Activated CD8-positive, alpha-beta memory T cell treated with anti-CD3 and anti-CD28 coated beads, Interleukin-2, amount 10 ng/mL, durations not matched to agents 7 days and 5 days (primary cell): ENCODE measurements at places on chromosomes 12 and 14. TPM values are rescaled to one million over a fixed set of nuclear protein-coding genes. Genes with fewer than 3 reads are reported as not detected.

DNA sequence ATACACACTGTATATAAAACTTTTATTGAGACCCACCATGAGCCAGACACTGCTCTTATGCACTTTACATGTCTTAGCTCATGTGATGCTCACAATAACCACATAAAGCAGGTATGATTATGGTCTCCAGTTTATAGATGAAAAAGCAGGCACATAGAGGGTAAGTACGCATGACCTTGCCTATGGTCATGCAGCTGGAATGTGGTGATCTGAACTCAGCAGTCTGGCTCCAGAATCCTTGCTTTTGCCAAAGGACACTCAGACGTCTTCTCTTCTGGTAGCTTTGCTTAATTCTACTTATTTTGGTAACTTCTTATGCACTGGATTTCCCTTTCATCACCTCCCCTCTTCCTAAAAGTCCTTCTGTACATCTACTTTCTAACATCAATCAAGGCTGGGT lies 103.3 kb upstream of the CRY1 start:
- H3K4me1 ChIP-seq: peaks cover 2% of the 10 kb centered on the region
- H3K36me3 ChIP-seq: no peaks in the 10 kb centered on the region
- H3K4me3 ChIP-seq: no peak overlapping the region
- H3K27me3 ChIP-seq: peaks cover 26% of the 10 kb centered on the region
- DNase-seq: no peak

DNA sequence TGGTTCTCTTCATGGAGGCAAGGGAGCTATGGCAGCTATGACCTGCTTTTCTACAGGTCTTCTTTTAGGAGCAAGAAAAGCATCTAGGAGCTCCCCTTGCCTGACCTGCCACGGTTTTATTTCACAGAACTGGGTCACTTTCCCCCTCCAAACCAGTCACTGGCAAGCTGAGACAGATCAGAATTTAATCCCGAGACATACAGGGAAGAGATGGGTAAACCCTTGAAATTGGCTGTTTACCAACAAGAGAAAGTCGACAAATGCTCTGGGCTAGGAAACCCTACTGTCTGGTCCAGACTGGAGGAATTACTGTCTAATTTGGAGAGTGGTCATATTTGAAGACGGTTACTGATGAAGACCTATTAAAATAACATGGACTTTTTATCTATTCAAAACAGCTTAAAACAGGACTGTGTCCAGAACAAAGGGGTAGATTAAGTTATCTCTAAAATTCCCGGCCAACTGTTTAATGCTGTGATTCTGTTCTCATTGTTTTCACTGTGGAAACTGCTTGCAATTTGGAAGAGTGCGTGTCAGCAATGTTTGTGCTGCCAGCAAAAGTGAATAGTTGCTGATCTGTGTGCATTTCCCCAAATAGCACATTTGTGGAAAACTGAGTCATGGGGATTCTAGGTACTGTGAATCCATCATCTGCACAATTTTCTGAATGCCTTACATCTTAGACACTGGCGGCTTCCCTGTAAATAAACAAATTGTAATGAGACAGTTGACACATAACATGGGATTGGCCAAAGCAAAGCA lies 73.4 kb upstream of the EEA1 start:
- H3K27ac ChIP-seq: no peak overlapping the region
- H3K36me3 ChIP-seq: no peaks in the 10 kb centered on the region
- DNase-seq: no peak
- peaks cover 1% of the 10 kb centered on the region for H3K4me1 ChIP-seq

DNA sequence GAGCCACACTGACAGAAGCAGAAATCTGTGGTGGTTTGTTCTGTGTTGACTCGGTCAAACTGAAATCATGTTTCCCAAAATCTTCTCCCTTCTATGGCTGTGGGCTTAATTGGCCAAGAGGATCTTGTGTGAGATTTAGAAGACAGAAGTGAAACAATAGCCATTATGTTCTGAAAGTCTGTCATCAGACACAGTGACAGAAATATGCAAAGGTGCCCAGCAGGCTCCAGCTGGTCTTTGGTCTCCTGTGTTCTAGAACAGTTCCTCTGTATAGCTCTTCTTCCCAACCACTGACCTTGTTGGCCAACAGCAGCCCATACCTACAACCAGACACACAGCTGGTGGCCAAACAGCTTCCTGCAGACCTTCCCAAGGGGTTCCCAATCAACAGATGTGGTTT lies 25.0 kb upstream of the COCH start:
- DNase-seq: no peak
- H3K27me3 ChIP-seq: peaks cover 50% of the 10 kb centered on the region
- H3K27ac ChIP-seq: no peak overlapping the region
- H3K4me3 ChIP-seq: no peak overlapping the region

PNN gene
- total RNA-seq: 133 TPM

DNA sequence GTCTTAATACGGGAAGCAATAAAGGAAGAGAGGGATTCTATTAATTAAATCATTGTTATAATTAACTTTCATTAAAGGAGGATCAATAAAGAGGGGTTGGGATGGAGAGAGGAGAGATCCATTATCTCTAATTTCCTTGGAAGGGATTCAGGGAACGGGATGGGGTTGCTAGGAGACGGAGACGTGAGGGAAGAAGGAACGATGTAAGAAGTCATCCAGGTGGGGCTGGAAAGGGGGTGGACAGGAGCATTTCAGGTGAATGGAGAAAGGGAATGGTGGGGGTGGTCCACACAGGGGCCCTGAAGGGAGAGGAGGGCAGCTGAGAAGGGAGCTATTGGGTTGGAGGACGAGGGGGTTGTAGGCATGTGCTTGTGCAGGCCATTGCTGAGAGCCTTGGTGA lies 17.2 kb downstream of the CALCOCO1 start:
- H3K4me3 ChIP-seq: no peak overlapping the region
- peaks cover 29% of the 10 kb centered on the region for H3K27me3 ChIP-seq
- no peaks in the 10 kb centered on the region for H3K4me1 ChIP-seq
- H3K36me3 ChIP-seq: no peaks in the 10 kb centered on the region
- no peak overlapping the region for H3K27ac ChIP-seq
- no peak for DNase-seq

GRCh38 chr12:67873355-67873754 lies 115.9 kb upstream of the IFNG-AS1 start:
- no peak overlapping the region for H3K4me3 ChIP-seq
- H3K27me3 ChIP-seq: no peaks in the 10 kb centered on the region
- H3K27ac ChIP-seq: no peak overlapping the region

DNA sequence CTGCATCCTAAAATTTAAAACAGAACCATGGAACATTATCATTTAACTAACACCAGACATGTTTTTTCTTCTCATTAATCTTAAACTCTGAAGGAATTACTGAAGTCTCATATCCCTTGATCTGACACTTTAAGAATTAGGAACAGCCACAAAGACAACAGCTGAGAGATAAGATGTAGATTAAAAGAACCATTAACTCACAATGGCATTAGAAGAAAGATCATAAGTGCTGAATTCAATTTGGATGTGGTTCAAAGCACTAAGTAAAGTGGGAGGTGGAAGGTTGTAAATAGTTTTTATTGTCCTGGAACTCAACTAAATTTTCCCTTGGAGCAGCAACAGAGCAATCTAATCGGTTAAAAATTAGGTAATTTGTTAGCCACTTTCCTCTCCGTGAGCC lies 199.0 kb upstream of the ATP2B1 start:
- H3K4me1 ChIP-seq: no peaks in the 10 kb centered on the region
- no peaks in the 10 kb centered on the region for H3K27me3 ChIP-seq
- H3K36me3 ChIP-seq: no peaks in the 10 kb centered on the region
- H3K27ac ChIP-seq: no peak overlapping the region
- H3K4me3 ChIP-seq: no peak overlapping the region

TOMM20L gene
- total RNA-seq: not detected

DNA sequence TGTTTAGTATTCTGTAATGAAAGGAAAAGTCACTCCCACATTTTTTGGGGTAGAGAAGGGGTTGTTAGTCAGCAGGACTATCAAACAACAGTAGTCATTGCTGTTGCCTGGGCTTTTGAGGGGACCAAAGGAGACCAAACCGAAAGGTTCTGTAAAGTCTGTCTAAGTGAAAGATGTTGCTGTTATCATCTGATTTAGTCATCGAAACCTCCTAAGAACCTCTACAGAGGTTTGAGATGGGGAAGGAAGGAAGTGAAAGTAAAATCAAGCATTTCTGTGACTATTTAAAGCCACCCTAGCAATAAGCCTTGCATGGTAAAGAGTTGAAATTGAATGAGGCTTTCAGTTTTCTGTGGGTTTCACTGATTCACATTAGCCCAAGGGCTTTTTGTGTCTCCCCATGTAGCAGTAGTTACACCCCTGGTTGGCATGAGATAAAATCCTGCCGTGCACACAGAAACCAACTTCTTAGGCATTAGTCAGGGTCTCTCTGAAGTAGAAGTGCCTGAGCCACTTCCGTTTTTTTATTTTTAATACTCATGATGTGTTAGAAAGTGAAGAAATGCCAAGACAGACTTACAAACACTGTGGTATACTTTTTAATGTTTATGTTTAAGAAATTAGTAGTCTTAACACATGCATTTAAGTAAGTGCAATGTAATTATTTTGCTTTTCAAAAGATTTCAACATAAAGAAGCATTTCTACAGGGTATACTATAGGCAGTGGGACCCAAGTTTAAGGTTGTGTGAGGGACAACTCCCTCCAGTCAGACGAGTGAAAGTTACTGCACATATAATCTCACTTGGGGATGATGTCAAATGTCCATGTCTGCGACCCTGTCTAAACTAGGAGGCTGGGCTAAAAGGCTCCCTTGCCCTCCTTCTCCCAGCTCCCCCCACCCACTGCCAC lies 50.4 kb downstream of the DYRK2 start:
- H3K4me1 ChIP-seq: peaks cover 35% of the 10 kb centered on the region
- peak; percentile 76 for DNase-seq
- H3K27me3 ChIP-seq: peaks cover 72% of the 10 kb centered on the region
- H3K27ac ChIP-seq: peak overlapping the region; percentile 51
- H3K4me3 ChIP-seq: peak overlapping the region; percentile 58

DNA sequence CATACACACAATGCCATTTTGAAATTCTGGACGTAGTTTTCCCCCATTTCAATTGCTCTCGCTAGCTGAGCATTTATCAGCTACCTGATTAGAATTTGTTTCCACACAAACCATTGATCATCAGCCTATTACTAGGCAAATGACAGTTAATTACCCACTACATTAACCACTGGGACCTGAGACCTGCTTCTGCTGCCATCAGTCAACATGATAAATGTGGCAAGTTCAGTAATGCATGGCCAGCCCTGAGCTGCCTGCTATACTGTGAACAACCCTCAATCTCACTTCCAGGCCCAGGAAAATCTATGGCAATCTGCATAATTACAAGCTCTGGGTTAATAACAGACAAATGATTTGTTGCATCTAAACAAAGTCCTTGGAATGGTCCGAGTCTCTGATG lies 43.5 kb downstream of the LMO3 start:
- no peaks in the 10 kb centered on the region for H3K27me3 ChIP-seq
- DNase-seq: no peak
- H3K27ac ChIP-seq: no peak overlapping the region

GRCh38 chr14:87667659-87668058 lies 325.3 kb downstream of the GALC start:
- H3K27ac ChIP-seq: no peak overlapping the region
- no peak for DNase-seq
- H3K4me1 ChIP-seq: no peaks in the 10 kb centered on the region

SLC10A1 gene
- not detected for total RNA-seq

DNA sequence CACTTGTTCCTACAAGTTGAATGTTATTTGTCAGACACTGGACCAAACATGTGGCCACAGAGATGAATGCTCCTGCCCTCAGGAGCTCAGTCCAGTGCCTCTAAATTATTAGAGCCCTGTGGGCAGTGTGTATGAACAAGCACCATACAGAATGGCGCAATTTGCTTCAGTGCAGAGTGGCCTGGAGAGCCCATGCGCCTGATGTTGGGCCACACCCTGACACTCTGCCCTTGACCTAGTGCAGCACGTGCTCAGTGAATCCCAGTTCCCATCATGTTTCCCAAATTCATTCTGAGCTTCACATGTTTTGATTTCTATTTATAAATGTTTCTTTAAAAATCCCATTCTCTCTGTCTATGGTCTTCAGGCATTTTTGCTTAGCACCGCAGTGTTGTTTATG lies 116.8 kb downstream of the PRMT8 start:
- DNase-seq: no peak
- no peak overlapping the region for H3K27ac ChIP-seq
- peaks cover 2% of the 10 kb centered on the region for H3K27me3 ChIP-seq
- no peaks in the 10 kb centered on the region for H3K4me1 ChIP-seq
- peaks cover 19% of the 10 kb centered on the region for H3K36me3 ChIP-seq
- no peak overlapping the region for H3K4me3 ChIP-seq

GRCh38 chr12:76568130-76568529 lies 8.6 kb upstream of the OSBPL8 start:
- DNase-seq: no peak
- H3K27me3 ChIP-seq: no peaks in the 10 kb centered on the region
- H3K4me1 ChIP-seq: peaks cover 7% of the 10 kb centered on the region
- peaks cover 2% of the 10 kb centered on the region for H3K36me3 ChIP-seq

AJUBA gene
- 1.2 TPM for total RNA-seq

GRCh38 chr14:86954623-86955022 lies 1038.4 kb downstream of the GALC start:
- H3K4me3 ChIP-seq: no peak overlapping the region
- H3K36me3 ChIP-seq: no peaks in the 10 kb centered on the region
- H3K27me3 ChIP-seq: no peaks in the 10 kb centered on the region
- no peak for DNase-seq
- H3K27ac ChIP-seq: no peak overlapping the region
